ENCODE measurements at places on chromosomes 3 and 15. TPM values are rescaled to one million over a fixed set of nuclear protein-coding genes. Genes with fewer than 3 reads are reported as not detected.

GRCh38 chr3:195153130-195153529 lies 117.8 kb downstream of the XXYLT1 start:
- no peak for DNase-seq

DNA sequence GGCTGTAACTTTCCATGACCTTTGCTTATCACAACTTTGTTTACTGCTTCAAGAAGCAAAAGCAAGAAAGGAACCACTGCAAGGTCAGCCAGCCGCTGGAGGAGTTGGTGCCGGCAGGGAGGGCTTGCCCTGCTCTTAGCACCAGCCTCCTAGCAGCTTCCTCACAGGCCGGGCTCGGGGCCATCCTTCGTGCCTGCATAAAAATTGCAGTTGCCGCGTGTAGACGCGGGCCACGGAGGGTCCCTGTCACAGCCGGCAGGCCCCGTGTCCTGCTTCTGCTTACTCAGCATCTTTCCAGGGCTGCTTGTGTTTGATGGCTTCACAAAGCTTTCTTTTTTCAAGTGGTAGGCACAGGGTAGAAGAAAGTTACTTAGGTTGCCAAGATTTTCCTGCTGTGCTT lies 84.4 kb downstream of the PGPEP1L start:
- DNase-seq = no peak

GRCh38 chr15:70561885-70562284 lies 201.5 kb downstream of the UACA start:
- DNase-seq = no peak

GRCh38 chr3:15755780-15756179 lies 42.0 kb downstream of the ANKRD28 start:
- no peak for DNase-seq

- no peak for DNase-seq
Observed at GRCh38 chr3:117565777-117566176, 856.2 kb downstream of the TUSC7 start.

GRCh38 chr3:171606151-171606751 lies 146.0 kb upstream of the TNIK start:
- no peak for DNase-seq

DNA sequence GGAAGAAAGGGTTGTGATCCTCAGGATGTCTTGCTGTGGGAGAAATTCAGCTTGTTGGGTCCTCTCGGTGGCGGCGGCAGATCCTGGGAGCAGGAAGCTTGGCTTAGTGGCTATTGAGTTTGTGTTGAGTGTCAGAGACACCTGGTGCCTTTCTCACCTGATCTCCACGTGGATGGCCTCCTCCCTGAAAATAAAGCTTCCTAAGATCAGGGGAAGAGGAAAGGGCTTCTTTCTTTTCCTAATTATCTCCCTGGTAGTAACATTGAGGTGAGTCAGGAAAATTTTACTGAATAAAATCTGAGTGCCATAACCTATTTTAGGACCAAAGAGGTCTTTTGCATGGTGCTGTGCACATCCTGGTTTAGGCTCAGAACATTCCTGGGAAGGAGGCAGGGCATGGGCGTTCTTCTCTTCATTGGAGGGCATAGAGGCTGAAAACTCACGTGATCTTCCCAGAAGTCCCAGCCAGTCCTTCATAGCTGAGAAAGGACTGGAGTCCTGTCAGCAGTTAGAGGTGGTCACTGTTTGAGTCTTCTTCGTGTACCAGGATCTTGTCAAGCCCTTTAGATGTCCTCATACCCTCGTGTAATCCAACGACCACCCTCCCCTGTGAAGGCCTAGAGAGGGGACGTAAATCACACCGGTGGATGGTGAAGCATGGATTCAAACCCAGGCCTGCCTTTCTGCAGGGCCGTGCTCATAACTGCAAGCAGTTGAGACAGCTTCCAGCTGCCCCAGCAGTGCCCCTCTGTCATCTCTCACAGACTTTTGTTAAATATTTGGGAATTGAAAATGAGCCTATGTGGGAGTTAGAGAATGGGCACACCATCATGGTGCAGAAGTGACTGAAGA lies 1.1 kb downstream of the CMTM8 start:
- no peak for DNase-seq

GRCh38 chr3:148958696-148959095 lies 32.6 kb upstream of the GYG1 start:
- no peak for DNase-seq

- no peak for DNase-seq
Observed at GRCh38 chr15:82763361-82764116, 42.3 kb downstream of the FSD2 start.

- no peak for DNase-seq
Observed at GRCh38 chr15:29835301-29835700, 13.0 kb upstream of the TJP1 start.

DNA sequence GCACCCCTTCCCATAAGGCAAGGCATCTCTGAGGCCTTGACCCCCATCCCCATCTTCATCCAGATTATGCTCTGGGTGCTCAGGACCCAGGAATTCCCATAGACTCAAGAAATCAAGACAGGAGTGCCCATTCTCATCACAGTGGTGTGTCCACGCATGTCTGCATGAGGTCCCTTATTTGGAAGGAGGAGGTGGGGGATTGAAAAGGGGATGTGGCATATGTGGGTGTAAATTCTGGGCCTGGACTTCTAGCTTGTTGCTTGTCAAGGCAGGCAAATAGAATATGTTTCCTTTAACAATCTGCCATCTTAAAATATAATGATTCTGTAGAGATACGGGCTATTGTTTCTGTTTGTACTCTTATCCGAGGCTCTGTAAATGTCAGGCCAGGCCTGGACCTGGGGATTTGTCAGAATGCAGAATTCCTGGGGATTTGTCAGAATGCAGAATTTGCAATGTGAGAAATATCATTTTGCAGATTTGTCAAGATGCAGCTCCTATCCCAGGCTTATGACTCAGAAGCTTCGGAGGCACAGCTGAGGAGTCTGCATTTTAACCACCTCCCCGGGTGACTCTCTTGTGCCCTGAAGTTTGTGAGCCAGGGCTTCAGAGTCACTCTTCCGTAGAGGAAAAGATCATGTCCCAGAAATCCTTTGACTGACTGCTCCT lies 157.8 kb downstream of the SV2B start:
- no peak for DNase-seq

Gene COL8A1
- polyA plus RNA-seq = 9.8 TPM

Gene CLRN1
- not detected for polyA plus RNA-seq

Gene RBP2
- 0.48 TPM for polyA plus RNA-seq

Gene GNB4
- 37.5 TPM for polyA plus RNA-seq

All from left renal pelvis (tissue), 4 donors.